Osteoblast (primary cell): ENCODE measurements at places on chromosomes 2 and 18. TPM values are rescaled to one million over a fixed set of nuclear protein-coding genes. Genes with fewer than 3 reads are reported as not detected.

Gene CPLX4
- not detected in 2 replicates for total RNA-seq

Gene GKN1
- total RNA-seq = 0.29 TPM in 1 of 2 replicates, not detected in the other

Gene FAM124B
- not detected in 2 replicates for total RNA-seq

Gene NT5C1B
- not detected in 2 replicates for total RNA-seq

Gene LTBP1
- 158 and 224 TPM in 2 replicates for total RNA-seq

Gene LYPD1
- total RNA-seq = 2.5 and 5.9 TPM in 2 replicates

Gene RAB27B
- total RNA-seq = 55.7 and 99.0 TPM in 2 replicates

Gene EML6
- total RNA-seq = 0.29 and 1.1 TPM in 2 replicates

Gene RNF152
- total RNA-seq = 3.3 and 5.0 TPM in 2 replicates

Gene GALNT3
- 11.2 and 12.7 TPM in 2 replicates for total RNA-seq

Gene TMEM247
- total RNA-seq = not detected in 2 replicates

Gene APCDD1
- total RNA-seq = 1.8 and 3.3 TPM in 2 replicates

Gene CYBRD1
- total RNA-seq = 338 and 514 TPM in 2 replicates

Gene DTYMK
- 12.7 and 14.1 TPM in 2 replicates for total RNA-seq

Gene NR4A2
- 0.72 and 0.88 TPM in 2 replicates for total RNA-seq

Gene EN1
- 0.29 and 0.72 TPM in 2 replicates for total RNA-seq

Gene CYB5A
- 51.9 and 55.4 TPM in 2 replicates for total RNA-seq

Gene CROCC2
- under 0.01 TPM in 2 replicates for total RNA-seq
